Fibroblast of skin of left biceps (primary cell): ENCODE measurements at places on chromosomes 13 and 19.

GRCh38 chr19:1449467-1450442, at the start of gene APC2:
APC2 (plus strand) TSS chr19:1450121; CDS start chr19:1453002, 2,881 bp downstream.
- no peak for DNase-seq

DNA sequence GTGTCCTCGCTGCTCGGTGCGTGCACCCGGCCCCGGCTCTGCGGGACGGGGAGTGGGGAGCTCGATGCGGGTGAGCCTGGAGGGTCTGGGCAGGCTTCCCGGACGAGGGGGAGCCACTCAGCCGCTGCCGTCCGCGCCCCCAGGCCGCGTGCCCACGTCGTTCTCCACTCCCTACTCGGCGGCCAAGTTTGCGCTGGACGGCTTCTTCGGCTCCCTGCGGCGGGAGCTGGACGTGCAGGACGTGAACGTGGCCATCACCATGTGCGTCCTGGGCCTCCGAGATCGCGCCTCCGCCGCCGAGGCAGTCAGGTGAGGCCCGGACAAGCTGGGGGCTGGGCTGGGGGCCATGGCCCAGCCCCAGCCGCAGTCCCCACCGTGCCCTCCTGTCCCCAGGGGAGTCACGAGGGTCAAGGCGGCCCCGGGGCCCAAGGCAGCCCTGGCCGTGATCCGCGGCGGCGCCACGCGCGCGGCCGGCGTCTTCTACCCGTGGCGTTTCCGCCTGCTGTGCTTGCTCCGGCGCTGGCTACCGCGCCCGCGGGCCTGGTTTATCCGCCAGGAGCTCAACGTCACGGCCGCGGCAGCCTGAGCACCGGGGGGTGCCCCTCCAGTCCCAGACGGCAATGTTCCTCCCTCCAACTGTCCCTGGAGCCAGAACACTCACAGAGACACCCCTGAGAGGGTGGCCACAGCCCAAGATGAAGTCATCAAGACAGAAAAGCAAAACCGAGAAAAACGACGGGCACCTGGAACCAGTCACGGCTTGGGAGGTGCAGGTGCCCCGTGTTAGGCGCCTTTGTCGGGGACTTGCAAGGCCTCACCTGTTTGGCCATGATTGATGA, 2.5 kb upstream of the RPL36 start:
- no peak for DNase-seq

- DNase-seq: no peak
Observed at GRCh38 chr19:44719262-44719701, 20.3 kb downstream of the CEACAM16 start.

- no peak for DNase-seq
Observed at GRCh38 chr13:99375738-99376080, 68.5 kb upstream of the GPR183 start.

GRCh38 chr19:33437821-33438671, 64.5 kb downstream of the CEBPG start:
- no peak for DNase-seq

GRCh38 chr13:71339005-71339404, 528.0 kb downstream of the DACH1 start:
- DNase-seq: no peak

DNA sequence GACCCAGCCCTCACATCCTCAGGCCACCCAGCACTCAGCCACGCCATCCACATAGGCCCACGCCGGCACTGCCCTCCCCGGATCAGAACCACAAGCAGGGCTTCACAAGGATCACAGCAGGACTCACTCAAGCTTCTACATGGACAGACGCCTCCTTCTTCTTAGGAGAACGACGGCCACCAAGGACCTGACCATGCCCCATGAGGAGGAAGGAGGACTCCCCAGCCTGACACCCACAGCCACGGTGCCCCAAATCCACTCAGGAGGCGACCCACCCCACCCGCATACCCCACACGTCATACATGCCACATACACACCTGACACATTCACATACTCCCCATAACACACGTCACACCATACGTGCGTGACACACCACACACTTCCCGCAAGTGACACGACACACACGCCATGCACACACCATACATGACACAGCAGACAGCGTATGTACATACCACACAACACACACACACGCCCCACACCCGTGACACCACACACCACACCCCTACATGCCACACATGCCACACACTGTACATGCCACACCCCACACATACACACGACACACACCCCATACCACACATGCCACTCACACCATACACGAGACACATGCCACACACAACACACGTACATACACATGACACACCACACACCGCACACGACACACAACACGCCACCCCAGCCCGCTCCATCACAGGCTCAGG, 50.4 kb downstream of the MLLT1 start:
- DNase-seq: no peak

- no peak for DNase-seq
Observed at GRCh38 chr19:3397266-3398022, 31.1 kb downstream of the NFIC start.

- DNase-seq: peak; percentile 54
Observed at GRCh38 chr19:37691881-37692504, 27.6 kb downstream of the ZNF607 start.

- no peak for DNase-seq
Observed at GRCh38 chr13:28597641-28598040, 61.3 kb upstream of the POMP start.

DNA sequence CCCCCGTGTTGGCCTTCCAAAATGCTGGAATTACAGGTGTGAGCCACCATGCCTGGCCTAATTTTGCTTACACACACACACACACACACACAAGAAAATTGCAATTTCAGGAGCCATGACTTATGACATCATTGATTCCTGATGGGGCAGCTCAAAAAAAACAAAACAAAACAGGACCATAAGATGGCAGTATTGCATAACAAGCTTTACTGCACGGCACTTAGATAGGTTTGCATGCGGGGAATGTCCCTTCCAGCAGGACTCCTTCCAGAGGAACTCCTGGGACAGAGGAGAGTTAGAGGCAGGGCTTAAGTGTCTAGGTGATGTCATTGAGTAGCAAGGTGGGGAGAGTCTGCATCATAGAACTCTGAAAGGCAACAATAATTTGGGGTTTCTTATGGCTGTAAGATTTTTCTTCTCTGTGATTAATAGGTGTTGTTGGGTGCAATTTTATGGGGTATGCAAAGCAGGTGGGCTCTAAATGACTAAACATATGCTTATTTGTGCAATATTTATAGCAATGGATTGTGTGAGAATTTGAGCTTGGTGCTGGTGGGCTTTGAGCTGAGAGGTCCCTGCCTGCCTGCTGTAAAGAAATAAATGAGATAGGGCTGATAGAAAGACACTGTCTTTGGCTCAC, 9.0 kb upstream of the ACSBG2 start:
- DNase-seq: no peak

- DNase-seq: no peak
Observed at GRCh38 chr19:20558571-20558970, 7.0 kb downstream of the ZNF737 start.

GRCh38 chr13:75279834-75280369, 202.1 kb downstream of the TBC1D4 start:
- no peak for DNase-seq

DNA sequence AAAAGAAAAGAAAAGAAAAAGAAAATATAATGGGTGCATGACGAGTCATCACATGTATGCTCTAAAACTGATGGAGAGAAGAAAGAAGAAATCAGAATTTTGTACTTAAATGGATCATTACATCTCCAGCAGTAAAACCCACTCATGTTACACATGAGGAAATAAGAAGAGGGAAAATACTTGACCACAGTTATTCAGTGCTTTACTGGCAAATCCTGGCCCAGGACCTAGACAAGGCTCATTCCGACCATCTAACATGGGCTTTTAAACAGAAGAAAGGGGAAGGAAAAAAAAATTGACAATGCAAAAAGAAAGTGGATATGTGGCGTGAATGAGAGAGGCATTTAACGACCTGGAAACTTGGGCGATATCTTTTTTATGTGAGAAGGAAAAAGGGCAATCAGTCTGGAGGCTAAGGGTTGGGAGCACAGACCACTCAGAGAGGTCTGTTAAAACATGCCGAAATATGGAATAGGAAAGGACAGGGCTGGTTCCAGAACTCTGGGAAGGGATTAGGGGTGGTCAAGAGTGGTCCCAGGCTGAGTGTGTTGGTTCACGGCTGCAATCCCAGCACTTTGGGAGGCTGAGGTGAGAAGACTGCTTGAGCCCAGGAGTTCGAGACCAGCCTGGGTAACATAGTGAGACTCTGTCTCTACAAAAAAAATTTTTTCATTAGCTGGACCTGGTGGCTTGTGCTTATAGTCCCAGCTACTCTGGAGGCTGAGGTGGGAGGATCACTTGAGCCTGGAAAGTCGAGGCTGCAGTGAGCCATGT, 1.6 kb downstream of the SIGLECL1 start:
- no peak for DNase-seq

GRCh38 chr19:3780786-3781304, 5.3 kb downstream of the MATK start:
- DNase-seq: no peak
